NCI-H1417 treated with DMSO at 0.1 percent for 48 hours (cell line): ENCODE measurements at places on chromosomes 16 and 17.

DNA sequence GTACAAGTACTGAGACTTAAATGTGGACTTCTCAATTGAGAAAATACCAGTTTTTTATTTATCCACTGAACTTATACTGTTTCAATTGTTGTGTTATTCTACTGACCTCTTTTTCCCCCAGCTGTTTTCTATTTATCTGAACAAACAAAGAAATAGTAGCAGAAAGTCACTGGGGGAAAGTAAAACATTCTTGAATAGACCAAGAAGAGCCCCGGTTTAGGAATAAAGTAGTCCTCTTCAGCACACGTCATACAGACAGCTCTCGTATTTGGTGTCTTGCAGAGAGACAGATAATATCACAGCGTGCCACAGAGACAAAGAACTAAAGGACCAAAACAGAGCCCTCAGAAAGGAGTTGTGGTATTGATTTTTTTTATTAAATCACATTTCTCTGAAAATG, 1159.1 kb upstream of the CDH8 start:
- no peak for DNase-seq

- no peak for DNase-seq
Observed at GRCh38 chr16:86609115-86609514, 30.8 kb downstream of the FOXL1 start.

DNA sequence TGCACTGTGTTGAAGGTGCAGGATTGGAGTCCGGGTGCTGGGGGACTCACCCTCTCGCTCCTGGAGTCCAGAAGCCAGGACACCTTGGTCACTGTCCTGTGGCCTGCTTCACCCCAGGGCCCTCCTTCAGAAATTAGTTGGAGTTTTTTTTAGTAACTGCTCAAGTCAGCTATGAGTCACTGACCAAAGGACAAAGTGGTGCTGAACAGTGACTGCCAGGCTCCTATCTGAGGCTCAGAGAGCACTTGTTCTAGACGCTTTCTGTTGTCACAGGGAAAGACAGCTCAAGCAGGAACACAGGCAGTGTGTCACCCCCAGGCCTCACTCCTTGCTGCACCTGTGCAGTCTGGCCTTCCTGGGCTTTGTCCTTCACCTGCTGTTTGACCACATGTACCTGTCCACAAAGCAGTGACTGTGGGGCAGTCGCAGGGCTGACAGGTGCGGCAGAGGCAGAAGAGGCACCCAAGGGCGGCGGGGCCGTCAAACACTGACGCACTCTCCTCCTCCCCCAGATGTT, 4.1 kb upstream of the FAAP100 start:
- no peak for DNase-seq

DNA sequence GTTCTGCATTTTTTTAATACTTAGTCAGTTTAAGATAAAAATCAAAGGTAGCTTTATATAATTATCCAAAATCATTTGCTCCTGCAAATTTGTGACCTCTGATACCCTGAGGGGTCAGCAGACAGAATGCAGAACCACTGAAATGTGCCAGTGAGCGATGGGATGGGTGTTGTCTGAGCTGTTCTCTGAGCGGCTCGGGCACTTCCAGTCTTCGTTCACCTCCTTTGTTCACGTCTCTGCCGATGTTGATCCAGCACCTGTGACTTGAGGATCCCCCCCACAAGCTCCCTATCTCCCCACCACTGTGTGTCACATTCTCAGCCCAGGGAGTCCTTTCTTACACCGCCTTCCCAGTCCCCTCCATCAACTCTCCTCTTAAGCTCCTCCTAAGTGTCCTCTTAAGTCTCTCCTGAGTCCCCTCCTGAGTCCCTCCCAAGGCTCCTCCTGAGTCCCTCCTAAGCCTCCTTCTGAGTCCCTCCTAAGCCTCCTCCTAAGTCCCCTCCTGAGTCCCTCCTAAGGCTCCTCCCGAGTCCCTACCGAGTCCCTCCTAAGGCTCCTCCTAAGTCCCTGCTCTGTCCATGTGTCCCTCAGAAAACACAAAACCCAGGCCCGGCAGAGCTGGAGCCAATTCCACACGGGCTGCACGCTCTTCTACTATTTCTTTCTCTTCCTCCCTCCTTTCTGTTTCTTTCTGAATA, 47.5 kb downstream of the RNF213 start:
- DNase-seq: no peak

DNA sequence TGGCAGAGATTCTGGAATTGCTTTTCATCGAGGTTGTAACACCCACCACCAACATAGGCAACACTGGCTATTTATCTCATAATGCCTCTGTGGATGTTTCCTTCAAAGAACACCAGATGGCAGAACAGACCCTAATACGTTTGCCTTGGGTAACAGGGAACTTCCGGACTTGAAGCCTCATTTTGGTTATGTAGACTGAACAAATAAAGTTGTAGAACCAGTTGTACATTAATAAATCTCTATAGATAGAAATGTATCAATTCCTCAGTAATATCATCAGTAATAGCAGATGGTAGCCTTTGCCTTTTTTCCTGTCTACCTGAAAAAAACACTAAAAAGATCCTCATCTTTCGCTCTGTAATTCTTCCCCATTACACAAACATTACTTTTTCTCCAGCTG, 25.9 kb upstream of the APOH start:
- peak; percentile 34 for DNase-seq

- no peak for DNase-seq
Observed at GRCh38 chr17:75178453-75178852, 4.3 kb downstream of the SUMO2 start.

- DNase-seq: no peak
Observed at GRCh38 chr17:32998887-32999228, 7.2 kb downstream of the SPACA3 start.
